Peyer's patch (tissue), 4 donors: ENCODE measurements at places on chromosomes 4 and X. TPM values are rescaled to one million over a fixed set of nuclear protein-coding genes. Genes with fewer than 3 reads are reported as not detected.

GRCh38 chrX:107429090-107429489 lies 20.4 kb upstream of the FRMPD3 start:
- H3K27ac ChIP-seq = no peak overlapping the region
- H3K4me3 ChIP-seq = no peak overlapping the region
- H3K4me1 ChIP-seq = no peaks in the 10 kb centered on the region
- H3K27me3 ChIP-seq = no peaks in the 10 kb centered on the region

Gene CCNA2
- total RNA-seq = 4.8 TPM

DNA sequence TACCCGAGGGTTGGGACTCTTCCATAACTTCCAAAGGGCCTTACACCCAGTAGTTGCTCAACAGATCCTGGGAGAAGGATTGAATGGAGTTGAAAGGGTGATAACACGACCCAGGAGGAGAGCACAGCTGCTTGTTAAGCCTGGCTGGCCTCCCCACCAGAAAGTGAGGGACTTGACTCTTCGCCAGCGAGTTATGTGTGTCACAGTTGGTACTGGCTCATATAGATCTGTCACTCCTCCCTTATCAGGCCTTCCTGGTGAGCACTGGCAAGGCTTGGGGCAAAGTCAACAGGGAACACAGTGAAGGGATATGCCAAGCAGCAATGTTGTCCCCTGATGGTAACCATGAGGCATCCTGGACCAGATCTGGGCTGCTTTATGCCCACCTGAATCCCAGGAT lies 35.8 kb downstream of the APLN start:
- H3K4me1 ChIP-seq = no peaks in the 10 kb centered on the region
- H3K36me3 ChIP-seq = no peaks in the 10 kb centered on the region
- no peak overlapping the region for H3K4me3 ChIP-seq
- no peaks in the 10 kb centered on the region for H3K27me3 ChIP-seq

- H3K4me3 ChIP-seq = no peak overlapping the region
- H3K36me3 ChIP-seq = no peaks in the 10 kb centered on the region
- no peaks in the 10 kb centered on the region for H3K4me1 ChIP-seq
- DNase-seq = no peak
- no peaks in the 10 kb centered on the region for H3K27me3 ChIP-seq
- H3K27ac ChIP-seq = no peak overlapping the region
These were observed 141.8 kb downstream of the MXRA5 start for GRCh38 chrX:3204606-3205005.

DNA sequence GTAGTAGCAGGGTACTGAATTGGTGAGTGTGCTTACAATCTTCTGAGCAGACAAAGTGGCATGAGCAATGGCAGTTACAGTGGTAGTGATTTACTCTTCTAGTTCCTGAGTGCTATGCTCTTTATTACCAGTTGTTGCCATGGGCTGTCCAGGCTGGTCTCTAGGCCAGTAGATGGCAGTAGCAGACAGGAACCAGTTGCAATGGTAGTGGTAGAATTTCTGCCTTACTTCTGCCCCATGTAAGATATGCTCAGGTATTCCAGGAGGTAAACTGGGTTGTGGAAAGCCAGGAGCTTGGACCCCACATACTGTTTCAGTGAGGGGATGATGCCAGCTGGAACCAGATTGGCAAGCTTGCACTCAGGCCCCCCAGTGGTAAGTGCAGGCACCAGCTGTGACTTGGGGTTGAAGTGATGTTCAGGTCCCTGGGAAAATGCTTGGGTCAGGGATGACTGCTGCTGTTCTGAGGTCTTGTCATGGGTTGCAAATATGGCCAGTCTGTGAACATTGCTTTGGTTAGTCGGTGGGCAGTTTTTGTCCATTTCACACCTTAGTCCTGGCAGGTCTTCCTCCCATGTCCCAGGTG lies 63.0 kb upstream of the ZXDB start:
- H3K4me1 ChIP-seq = no peaks in the 10 kb centered on the region
- no peak for DNase-seq
- no peaks in the 10 kb centered on the region for H3K27me3 ChIP-seq
- H3K36me3 ChIP-seq = no peaks in the 10 kb centered on the region
- no peak overlapping the region for H3K4me3 ChIP-seq

Gene DMD
- 19.2 TPM for total RNA-seq

DNA sequence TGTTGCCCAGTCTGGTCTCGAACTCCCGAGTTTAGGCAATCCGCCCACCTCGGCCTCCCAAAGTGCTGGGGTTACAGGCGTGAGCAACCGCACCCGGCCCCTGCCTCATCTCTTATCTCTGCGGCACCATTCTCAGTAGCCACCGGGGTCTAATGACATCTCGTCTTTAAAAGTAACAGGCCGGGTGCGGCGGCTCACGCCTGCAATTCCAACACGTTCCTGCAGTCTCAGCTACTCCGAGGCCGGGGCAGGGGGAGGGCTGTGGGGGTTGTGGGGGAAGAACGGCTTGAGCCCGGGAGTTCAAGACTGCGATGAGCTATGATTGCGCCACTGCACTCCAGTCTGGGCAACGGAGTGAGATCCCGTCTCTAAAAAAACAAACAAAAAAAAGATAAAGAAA lies 28.8 kb downstream of the ING2 start:
- no peaks in the 10 kb centered on the region for H3K27me3 ChIP-seq
- no peaks in the 10 kb centered on the region for H3K36me3 ChIP-seq
- no peaks in the 10 kb centered on the region for H3K4me1 ChIP-seq
- no peak for DNase-seq
- no peak overlapping the region for H3K4me3 ChIP-seq

DNA sequence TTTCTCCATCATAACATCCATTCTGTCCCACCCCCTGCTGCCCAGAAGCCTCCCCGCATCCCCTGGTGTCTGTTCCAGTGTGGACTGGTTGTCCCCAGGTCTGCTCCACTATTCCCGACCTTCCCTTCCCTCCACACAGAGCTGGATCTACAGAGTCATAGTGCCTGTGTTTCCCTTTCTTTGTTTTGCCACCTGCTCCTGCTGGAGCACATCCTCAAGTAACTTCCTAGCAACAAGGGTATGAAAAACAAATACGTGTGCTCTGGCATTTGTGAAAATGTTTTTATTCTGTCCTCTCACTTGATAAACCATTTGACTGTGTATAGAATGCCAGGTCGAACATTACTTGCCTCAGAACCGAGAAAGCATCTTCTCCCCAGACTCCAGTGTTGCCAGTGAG lies 29.9 kb upstream of the ADRA2C start:
- no peak for DNase-seq
- H3K27ac ChIP-seq = no peak overlapping the region
- H3K4me3 ChIP-seq = no peak overlapping the region
- H3K36me3 ChIP-seq = no peaks in the 10 kb centered on the region

DNA sequence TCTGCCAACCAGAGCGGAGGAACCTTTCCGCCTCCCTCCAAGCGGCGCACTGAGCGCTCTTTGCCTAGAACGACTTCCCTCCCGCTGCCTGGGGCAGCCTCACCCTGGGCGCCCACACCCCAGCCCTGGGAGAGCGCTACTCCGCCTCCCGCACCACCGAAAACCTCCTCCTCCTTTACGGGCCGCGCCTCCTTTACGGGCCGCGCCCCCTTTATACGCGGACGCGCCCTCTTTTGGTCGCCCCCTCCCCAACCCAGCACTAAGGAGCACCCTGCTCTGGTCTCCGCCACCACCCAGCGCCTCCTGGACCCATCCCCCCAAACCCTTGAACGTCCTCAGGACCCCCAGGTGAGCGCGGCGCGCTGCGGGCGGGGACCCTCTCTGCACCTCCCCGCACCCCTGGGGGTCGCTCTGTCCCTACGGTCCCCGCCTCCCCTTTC lies 586 bp upstream of the NSG1 start:
- peaks cover 28% of the 10 kb centered on the region for H3K27me3 ChIP-seq
- H3K27ac ChIP-seq = no peak overlapping the region
- H3K36me3 ChIP-seq = no peaks in the 10 kb centered on the region

GRCh38 chr4:111991163-111991562 lies 154.1 kb upstream of the FAM241A start:
- no peaks in the 10 kb centered on the region for H3K4me1 ChIP-seq
- no peak overlapping the region for H3K4me3 ChIP-seq

Gene TENM3
- total RNA-seq = 0.18 TPM

DNA sequence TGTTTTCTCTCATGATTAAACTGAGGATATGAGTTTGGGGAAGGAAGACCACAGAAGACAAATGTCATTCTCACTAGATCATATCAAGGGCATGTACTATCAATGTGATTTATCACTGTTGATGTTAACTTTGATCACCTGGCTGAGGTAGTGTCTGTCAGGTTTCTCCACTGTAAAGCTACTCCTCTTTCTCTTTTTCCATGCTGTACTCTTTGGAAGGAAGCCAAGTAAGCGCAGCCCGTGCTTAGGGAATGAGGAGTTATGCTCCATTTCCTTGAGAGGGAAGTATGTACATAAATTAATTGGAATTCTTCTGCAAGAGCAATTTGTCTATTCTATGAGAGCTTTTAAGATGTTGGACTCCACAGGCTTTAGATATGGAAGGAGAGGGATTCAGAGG lies 4.0 kb upstream of the KANTR start:
- H3K27ac ChIP-seq = no peak overlapping the region
- no peak overlapping the region for H3K4me3 ChIP-seq
- H3K27me3 ChIP-seq = no peaks in the 10 kb centered on the region
- DNase-seq = no peak

GRCh38 chr4:167897116-167897515 lies 195.2 kb upstream of the ANXA10 start:
- no peaks in the 10 kb centered on the region for H3K4me1 ChIP-seq
- no peaks in the 10 kb centered on the region for H3K36me3 ChIP-seq
- no peak overlapping the region for H3K27ac ChIP-seq
- no peak overlapping the region for H3K4me3 ChIP-seq

GRCh38 chr4:15714646-15715435 lies 12.0 kb downstream of the BST1 start:
- H3K36me3 ChIP-seq = peaks cover 11% of the 10 kb centered on the region
- no peaks in the 10 kb centered on the region for H3K4me1 ChIP-seq
- DNase-seq = no peak
- no peak overlapping the region for H3K4me3 ChIP-seq

Gene MGAT4D
- not detected for total RNA-seq

GRCh38 chr4:87497578-87497977 lies 31.6 kb downstream of the SPARCL1 start:
- H3K4me3 ChIP-seq = no peak overlapping the region
- no peaks in the 10 kb centered on the region for H3K36me3 ChIP-seq
- no peak for DNase-seq
- no peak overlapping the region for H3K27ac ChIP-seq

DNA sequence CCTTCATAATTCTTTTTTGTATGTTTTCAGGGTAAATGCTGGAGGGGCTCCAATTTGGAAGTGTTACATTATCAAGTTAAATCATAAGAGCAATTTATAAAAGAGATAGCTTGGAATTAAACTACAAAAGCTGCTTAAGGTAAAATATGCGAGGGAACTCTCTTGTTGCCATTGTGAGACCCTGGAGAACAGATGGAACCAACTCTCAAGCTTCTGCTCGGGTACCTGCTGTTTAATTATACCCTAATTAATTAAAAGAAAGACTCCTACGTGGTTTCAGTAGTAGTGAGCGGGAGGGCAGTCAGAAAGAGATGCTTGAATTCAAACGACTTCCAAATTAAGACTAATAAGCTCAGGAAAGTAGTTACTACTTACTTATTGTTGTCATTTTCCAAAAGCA lies 313.1 kb upstream of the TACR3 start:
- no peak overlapping the region for H3K27ac ChIP-seq
- no peak for DNase-seq
- no peaks in the 10 kb centered on the region for H3K36me3 ChIP-seq
- no peaks in the 10 kb centered on the region for H3K4me1 ChIP-seq
- H3K4me3 ChIP-seq = no peak overlapping the region
- H3K27me3 ChIP-seq = no peaks in the 10 kb centered on the region

- no peaks in the 10 kb centered on the region for H3K36me3 ChIP-seq
- H3K27me3 ChIP-seq = no peaks in the 10 kb centered on the region
- no peak overlapping the region for H3K4me3 ChIP-seq
These were observed 4.6 kb downstream of the SASH3 start for GRCh38 chrX:129784371-129784770.

DNA sequence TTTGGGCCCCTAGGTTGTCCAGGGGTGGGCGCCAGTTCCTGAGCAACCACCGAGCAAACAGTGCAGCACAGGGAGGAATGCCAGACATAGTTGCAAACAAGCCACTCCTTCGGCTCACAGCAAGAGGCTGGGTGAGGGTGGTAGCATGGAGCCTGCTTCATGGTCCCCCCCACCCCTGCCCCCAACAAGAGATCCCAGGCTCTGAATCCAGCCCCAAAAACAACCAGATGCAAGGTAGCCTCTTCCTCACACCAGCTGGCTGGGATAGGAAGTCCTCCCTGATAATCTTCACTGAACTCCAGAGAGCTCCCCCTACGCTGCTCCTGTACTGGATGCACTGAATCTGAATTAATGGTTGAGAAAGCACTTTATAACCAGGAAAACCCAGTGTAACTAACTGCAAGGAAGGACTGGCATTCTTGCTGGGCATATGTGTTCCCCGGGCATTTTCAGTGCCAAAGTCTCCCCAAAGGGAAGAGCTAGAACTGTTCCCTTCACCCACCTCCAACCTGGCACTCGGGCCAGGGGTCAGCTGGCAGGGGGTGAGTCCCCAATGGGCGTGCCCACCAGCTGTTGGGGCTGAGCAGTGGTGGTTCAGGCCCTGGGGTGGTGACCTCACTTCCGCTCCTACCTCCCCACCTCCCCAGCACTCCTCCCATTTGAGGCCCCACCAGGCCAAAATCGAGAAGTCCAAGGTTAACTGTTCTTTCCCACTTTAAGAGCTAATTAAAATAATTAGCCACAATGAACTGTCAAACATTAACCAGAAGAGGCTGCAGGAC lies 1.5 kb downstream of the ELF4 start:
- H3K36me3 ChIP-seq = no peaks in the 10 kb centered on the region
- H3K4me3 ChIP-seq = peak overlapping the region; percentile 67
- no peaks in the 10 kb centered on the region for H3K27me3 ChIP-seq
- no peaks in the 10 kb centered on the region for H3K4me1 ChIP-seq

- DNase-seq = peak; percentile 80
- no peaks in the 10 kb centered on the region for H3K27me3 ChIP-seq
- peaks cover 22% of the 10 kb centered on the region for H3K4me1 ChIP-seq
These were observed 980 bp upstream of the FHDC1 start for GRCh38 chr4:152935143-152935542.

- no peak for DNase-seq
- no peaks in the 10 kb centered on the region for H3K36me3 ChIP-seq
- H3K4me1 ChIP-seq = no peaks in the 10 kb centered on the region
- H3K27me3 ChIP-seq = no peaks in the 10 kb centered on the region
- no peak overlapping the region for H3K27ac ChIP-seq
These were observed 62.7 kb upstream of the SORBS2 start for GRCh38 chr4:185874516-185875230.

Gene MYL5
- total RNA-seq = 107 TPM

- peak overlapping the region; percentile 37 for H3K4me3 ChIP-seq
- H3K27ac ChIP-seq = peak overlapping the region; percentile 79
- peak; percentile 31 for DNase-seq
- no peaks in the 10 kb centered on the region for H3K36me3 ChIP-seq
These were observed 116.2 kb downstream of the TMA16 start for GRCh38 chr4:163610648-163611047.

- H3K27ac ChIP-seq = no peak overlapping the region
- no peaks in the 10 kb centered on the region for H3K4me1 ChIP-seq
- no peak overlapping the region for H3K4me3 ChIP-seq
- no peaks in the 10 kb centered on the region for H3K36me3 ChIP-seq
- DNase-seq = no peak
These were observed 11.1 kb upstream of the EREG start for GRCh38 chr4:74353858-74354257.

Gene HSFX4
- total RNA-seq = not detected
